ENCODE measurements at places on chromosomes 12 and 14.

- DNase-seq: no peak
Observed at GRCh38 chr14:90756755-90757345, 59.4 kb downstream of the TTC7B start.

DNA sequence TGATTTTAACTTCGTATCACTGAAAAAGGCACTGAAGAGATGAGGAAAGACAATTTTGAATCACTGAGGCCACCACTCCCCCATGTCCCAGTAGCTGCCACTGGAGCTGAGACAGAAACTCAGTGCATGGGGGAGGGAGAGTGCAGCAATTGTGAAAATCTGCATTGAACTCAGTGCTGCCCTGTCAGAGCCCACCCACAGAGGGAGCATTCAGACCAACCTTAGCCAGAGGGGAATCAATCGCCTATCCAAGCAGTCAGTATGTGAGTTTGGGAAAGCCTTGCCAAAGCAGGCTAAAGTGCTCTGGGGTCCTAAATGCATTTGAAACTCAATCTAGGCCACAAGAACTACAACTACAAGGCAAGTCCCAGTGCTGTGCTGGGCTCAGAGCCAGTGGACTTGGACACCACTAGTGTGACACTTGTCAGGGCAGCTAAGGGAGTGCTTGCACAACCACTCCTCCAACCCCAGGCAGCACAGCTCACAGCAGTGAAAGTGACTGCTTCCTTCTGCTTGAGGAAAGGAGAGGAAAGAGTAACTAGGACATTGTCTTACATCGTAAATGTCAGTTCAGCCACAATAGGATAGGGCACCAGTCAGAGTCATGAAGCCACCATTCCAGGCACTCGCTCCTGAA is 13.3 kb downstream of the RNASE3 start:
- DNase-seq: no peak

- no peak for DNase-seq
Observed at GRCh38 chr12:45575823-45576475, 153.6 kb upstream of the ARID2 start.

DNA sequence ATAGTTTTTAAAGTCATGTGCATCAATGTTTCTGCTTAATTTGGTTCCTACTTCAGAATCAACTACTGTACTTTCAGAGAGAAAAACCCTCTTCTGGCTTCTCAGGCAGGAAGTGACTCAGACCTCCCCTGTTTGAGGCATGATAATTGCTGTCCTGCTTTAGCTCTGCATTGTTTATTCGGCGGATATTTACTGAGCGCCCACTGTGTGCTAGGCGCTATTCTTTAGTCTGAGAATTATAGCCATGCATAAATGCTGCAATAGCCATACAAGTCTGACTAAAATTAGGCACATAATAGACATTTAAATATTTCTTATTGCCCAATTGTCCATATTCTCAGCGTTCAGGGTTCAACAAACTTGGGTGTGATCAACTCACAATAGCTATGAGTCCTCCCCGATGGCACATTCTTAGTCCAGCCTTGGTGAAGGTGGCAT is 6.1 kb upstream of the AMIGO2 start:
- no peak for DNase-seq

GRCh38 chr12:85740186-85740585 is 96.0 kb downstream of the RASSF9 start:
- DNase-seq: no peak

- DNase-seq: no peak
Observed at GRCh38 chr14:63290741-63291430, 27.8 kb downstream of the GPHB5 start.

DNA sequence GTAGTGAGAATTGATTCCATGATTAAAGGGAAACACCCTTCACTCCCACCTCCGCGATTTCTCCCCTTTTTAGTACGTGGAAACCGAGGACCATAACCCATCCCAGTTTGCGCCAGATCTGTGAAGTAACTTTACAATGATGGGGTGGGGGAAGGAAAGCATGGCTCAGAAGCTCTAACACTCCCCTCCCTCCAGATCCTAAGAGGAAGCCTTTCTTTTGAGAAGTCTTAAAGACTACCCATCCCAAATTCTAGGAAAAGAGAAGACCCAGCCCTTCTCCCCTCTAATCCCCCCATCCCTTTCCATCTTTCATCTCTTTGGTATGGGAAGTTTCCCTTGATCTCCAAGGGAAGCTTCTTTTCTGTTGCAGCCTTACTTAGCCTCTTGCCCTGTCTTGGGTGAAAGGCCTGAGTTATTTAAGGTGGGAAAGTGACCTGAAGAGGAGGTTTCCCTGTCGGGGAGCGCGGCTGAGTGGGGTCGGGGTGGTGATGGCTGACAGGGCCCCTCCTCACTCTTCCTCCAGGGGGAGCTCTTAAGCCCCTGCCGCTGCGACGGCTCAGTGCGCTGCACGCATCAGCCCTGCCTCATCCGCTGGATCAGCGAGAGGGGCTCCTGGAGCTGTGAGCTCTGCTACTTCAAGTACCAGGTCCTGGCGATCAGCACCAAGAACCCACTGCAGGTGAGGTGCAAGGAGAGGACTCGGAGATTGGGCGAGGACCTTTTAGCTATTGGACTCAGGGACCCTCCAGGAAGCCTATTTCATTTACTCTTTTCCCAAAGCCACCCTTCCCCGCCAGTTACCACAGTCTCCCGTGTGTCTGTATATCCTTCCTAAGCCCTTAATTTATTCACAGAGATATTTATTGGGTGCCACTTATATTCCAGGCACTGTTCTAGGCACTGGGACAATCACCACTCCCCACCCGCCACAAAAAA is 1.8 kb downstream of the MARCHF9 start:
- peak; percentile 62 for DNase-seq

GRCh38 chr12:119710965-119711551 is 43.1 kb downstream of the PRKAB1 start:
- no peak for DNase-seq

DNA sequence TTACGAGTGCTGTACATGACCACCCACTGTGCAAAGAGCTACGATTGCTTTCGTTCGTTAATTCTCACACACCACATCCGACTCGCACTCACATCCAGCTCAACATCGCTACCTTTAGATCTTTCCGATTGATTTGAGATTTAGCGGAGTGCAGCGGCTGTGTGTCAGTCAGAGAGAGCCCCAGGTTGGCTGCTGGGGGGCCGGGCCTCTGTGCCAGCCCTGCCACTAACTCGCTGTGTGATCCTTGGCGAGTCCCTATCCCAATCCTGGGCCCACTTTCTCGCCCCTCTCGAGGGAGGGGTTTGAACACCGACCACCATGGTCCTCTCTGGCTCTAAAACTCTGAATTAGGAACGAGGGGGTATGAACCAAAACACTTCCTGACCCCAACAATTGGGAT is 8.6 kb downstream of the DLK1 start:
- DNase-seq: no peak

DNA sequence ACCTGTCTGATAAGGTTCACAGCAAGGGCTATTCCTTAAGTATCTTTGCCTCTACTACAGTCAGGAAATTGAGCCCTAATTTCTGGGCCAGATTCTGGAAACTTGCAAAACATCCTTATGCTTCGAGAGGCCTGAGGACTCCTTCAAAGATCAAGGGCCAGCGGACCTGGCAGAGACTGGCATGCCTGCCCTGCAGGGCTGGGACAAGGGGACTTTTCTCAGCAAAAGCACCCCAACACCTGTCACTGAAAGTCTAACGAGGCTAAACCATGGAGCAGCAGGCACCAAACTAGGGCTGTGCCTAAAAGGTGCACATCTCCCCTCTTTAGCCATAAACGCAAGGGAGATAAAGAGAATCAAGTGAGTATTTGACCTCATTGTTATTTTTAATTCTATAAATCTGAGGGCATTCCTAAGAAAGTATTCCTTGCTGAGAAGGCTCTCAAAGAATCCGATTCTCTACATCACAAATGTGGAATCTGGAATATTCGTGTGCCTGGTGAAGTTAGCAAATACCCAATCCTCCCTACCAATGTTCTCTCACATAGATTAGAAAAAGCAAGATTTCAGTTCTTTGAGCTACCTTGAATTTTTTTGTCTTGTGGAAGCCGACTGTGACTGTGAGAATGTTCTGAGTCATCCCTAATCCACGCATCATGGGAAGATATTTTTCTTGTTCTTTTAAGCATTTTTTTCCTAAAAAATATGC is 328.2 kb upstream of the NOVA1 start:
- no peak for DNase-seq

DNA sequence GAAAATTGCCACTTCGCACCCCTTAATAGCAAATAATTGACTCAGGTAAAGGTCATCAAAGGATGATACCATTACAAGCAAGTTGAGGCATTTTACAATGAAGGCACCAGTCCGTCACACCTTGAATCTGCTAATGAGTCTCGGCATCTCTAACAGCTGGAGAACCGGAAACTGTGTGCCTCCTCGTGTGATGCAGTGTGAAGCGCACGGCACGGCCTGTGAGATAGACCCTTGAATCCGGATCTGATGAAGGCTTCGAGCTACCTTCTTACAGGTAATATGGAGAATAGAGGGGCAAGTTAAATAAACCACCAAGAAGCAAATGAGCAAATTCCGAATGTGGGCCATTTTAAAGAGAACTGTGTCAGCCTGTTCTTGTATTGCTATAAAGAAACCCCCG is 19.8 kb upstream of the TUBA1A start:
- no peak for DNase-seq

DNA sequence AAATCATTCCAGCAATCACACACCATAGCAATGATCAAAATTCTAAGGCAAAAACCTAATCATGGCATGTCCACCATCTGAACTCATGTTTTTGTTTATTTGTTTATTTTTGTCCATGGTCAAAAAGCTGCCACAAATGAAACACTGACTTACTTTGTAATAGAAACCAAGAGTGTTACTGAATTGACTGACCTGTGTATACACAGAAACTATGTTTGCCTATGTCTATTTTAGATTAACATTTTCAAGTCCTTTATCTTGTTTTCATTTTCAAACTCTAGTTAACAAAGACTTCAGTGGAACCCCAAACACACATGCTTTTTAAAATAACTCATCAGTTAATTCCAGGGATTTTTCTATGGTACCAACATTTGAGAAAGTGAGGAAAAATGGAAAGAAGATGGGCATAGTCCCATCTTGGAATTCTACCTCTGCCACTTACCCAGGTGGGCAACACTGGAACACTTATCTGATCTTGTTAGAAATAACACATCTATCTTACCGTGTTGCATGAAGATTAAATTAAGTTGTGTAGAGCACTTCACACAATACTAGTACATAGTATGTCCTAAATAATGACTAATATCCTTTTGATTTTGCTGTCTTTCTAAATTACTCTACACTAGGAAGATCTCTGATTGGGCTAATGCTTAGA is 6.4 kb downstream of the LUM start:
- DNase-seq: no peak

DNA sequence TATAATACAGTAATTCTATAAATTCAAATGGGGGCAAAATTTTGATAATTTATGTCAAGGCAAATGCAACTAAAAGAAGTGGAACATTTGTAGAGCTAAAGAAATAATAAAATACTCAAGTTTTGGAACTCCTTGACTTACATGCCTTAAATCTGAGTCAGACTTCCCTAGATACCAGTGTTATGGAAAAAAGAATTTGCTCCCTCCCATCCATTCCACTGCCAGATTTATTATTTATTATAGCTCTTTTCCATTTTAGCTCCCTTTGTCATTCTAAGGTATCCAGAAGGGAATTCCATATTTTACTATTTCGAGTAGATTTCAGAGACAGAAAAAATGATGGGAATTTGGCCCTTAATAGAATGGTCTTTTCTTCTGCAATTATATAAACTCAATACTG is 44.0 kb downstream of the RHOJ start:
- no peak for DNase-seq

- DNase-seq: no peak
Observed at GRCh38 chr14:96264853-96265252, 8.8 kb downstream of the BDKRB1 start.

GRCh38 chr12:58202933-58203718 is 261.8 kb downstream of the ATP23 start:
- DNase-seq: no peak

DNA sequence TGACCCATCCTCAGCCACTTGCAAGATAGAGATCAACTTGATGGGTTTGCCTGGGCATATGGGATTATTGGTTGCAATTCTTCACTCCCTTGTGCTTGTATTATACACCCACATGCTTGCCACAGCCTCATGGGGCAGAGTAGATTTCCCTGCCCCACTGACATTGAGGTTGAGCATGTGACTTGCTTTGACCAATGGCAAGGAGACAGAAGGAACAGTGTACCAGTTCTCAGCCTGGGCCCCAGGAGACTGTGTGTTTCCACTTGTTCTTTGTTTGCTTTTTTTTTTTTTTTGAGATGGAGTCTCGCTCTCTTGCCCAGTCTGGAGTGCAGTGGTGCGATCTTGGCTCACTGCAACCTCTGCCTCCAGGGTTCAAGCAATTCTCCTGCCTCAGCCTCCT is 31.8 kb downstream of the CALM1 start:
- DNase-seq: no peak

- peak; percentile 7 for DNase-seq
Observed at GRCh38 chr12:103841690-103842584, 903 bp upstream of the NT5DC3 start.

GRCh38 chr14:70213721-70214282 is 25.1 kb upstream of the SLC8A3 start:
- DNase-seq: no peak

DNA sequence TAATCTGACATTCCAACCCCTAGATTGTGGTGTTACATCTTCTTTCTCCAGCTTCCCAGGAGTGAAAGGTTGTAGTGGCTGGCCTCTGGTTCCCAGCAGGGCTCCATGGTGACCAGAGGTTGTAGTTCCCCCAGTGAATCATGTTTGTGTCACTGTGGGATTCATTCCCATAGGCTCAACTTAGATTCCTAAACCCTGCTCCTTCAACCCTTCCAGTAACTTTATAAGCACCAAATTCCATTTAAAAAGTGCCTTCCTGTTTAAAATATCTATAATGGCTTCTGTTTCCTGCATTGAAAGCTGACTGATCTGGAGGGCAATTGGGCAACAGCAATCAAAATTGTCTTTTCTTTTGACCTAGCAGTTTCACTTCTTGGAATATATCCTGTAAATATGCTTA is 40.5 kb upstream of the TBC1D15 start:
- DNase-seq: no peak

- no peak for DNase-seq
Observed at GRCh38 chr14:55000381-55000780, 26.5 kb downstream of the WDHD1 start.

GRCh38 chr12:77339610-77340009 is 274.2 kb upstream of the E2F7 start:
- no peak for DNase-seq

GRCh38 chr12:67758119-67758518 is 109.6 kb downstream of the DYRK2 start:
- no peak for DNase-seq

- DNase-seq: no peak
Observed at GRCh38 chr14:60815371-60815770, 80.8 kb downstream of the MNAT1 start.

GRCh38 chr12:21429994-21430393 is 7.5 kb upstream of the PYROXD1 start:
- DNase-seq: no peak

GRCh38 chr12:112167031-112167461 is 41.7 kb downstream of the TRAFD1 start:
- DNase-seq: no peak

DNA sequence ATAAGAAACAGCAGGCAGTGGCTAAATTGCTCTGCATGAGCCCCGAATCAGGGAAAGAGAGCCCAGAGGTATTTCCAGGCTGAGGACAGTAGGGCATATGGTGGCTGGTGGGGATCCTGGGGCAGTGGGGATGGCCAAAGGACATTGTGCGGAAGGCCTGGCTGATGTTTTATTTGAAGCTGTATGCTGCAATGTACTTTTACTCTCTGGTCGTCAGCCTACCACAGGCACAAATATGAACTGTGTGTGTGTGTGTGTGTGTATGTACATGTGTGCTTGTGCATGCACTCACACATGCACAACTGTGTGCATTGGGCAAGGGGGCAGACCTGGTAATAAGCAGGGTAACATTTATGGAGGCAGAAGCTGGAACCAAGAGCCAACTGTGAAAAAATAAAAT is 74.7 kb upstream of the GZMB start:
- no peak for DNase-seq

Measured in stimulated activated CD4-positive, alpha-beta T cell treated with anti-CD3 and anti-CD28 coated beads, Interleukin-1b, Interleukin-23, amount 100 ng/mL, for 4 hours (primary cell).